Calu3 (cell line): ENCODE measurements at places on chromosomes 1 and 21. TPM values are rescaled to one million over a fixed set of nuclear protein-coding genes. Genes with fewer than 3 reads are reported as not detected.

Gene TFF2
- total RNA-seq, result 0.59 TPM in 1 of 2 replicates, not detected in the other

GRCh38 chr1:30572192-30572591 lies 151.2 kb downstream of the MATN1 start:
- no peak overlapping the region for H3K27ac ChIP-seq
- no peaks in the 10 kb centered on the region for H3K36me3 ChIP-seq
- H3K4me1 ChIP-seq, result no peaks in the 10 kb centered on the region
- no peak for DNase-seq

Gene RNF186
- not detected in 2 replicates for total RNA-seq

DNA sequence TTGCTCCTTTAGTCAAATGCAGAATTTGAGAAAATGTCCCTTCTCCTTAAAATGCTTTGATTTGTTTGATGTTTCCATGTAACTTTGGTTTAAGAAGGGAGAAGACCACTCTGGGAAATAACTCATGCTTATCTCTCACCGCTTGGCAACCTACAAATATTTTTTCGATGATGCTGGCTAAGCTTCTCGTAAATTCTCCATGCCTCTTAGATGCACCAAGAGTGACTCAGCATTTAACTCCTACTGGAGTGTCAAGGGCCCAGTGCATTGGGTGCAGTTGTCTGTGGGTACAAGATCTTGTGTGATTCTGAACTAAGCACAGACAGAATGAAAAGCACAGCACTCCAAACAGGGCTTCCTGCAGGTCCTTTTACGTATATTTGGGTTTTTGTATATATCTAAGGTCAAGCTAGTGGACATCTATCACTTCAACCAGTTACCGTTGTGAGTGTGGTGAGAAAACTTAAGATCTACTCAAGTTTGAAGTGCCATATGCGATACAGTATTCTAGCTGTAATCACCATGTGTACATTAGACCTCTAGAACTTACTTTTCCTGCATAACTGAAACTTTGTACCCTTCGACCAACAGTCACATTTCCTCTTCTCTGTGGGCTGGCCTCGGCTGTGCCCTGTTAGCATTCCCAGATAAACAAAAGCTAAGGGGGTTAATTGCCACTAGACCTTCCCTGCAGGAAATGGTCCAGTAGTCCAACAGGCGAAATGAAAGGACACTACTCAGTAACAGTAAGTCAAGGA lies 55.8 kb downstream of the COL18A1 start:
- H3K27me3 ChIP-seq, result no peaks in the 10 kb centered on the region
- no peak overlapping the region for H3K4me3 ChIP-seq
- H3K27ac ChIP-seq, result no peak overlapping the region

Gene GSTM2
- total RNA-seq, result 2.5 and 3.2 TPM in 2 replicates

GRCh38 chr1:167082511-167083027 lies 7.6 kb downstream of the GPA33 start:
- peaks cover 13% of the 10 kb centered on the region for H3K4me1 ChIP-seq
- no peak overlapping the region for H3K4me3 ChIP-seq
- peak; percentile 77 for DNase-seq
- no peak overlapping the region for H3K27ac ChIP-seq
- no peaks in the 10 kb centered on the region for H3K27me3 ChIP-seq

- H3K27me3 ChIP-seq, result peaks cover 27% of the 10 kb centered on the region
- no peak for DNase-seq
- no peaks in the 10 kb centered on the region for H3K36me3 ChIP-seq
- no peak overlapping the region for H3K4me3 ChIP-seq
Measured at GRCh38 chr1:66695116-66695515, 57.1 kb upstream of the DYNLT5 start.

Gene TMEM39B
- total RNA-seq, result 18.9 and 19.5 TPM in 2 replicates

DNA sequence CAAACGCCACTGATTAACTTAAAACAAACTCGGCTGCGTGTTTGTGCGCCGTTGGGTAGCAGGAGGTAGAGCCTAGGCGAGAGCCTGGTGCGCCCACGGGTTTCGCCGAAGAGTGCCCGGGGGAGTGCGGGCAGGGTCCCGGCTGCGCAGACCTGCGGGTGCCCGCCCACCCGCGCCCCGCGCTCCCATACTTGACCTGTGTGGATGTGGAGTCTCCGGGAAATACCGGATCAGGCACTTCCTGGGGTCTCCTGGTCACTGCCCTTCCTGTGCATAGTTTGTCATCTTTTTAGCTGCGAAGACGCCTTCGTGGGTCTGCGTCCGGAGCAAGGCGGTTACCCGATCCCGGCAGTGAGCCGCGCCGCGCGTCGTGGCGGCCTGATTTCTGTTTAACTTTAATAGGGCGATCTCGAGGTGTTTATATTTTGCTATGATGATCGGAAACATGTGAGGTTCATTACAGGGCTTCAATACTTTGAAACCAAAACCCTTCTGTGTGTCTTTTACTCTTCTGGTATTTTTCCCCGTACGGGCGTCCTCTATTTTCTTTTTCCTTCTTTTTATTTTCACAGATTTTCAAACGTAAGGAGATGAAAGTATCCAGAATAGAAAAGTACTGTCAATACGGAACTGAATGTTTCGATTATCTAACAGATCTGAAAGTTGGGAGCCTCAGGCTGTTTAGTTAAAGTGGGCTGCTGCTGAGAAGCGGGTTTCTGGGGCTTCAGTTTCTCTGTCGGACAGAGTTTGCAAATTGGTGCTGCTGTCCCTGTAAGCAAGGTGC lies 15.2 kb downstream of the NR5A2 start:
- H3K36me3 ChIP-seq, result peaks cover 44% of the 10 kb centered on the region
- H3K27ac ChIP-seq, result peak overlapping the region; percentile 47
- DNase-seq, result peak; percentile 30
- peaks cover 35% of the 10 kb centered on the region for H3K4me1 ChIP-seq

Gene ZNF683
- not detected in 2 replicates for total RNA-seq

DNA sequence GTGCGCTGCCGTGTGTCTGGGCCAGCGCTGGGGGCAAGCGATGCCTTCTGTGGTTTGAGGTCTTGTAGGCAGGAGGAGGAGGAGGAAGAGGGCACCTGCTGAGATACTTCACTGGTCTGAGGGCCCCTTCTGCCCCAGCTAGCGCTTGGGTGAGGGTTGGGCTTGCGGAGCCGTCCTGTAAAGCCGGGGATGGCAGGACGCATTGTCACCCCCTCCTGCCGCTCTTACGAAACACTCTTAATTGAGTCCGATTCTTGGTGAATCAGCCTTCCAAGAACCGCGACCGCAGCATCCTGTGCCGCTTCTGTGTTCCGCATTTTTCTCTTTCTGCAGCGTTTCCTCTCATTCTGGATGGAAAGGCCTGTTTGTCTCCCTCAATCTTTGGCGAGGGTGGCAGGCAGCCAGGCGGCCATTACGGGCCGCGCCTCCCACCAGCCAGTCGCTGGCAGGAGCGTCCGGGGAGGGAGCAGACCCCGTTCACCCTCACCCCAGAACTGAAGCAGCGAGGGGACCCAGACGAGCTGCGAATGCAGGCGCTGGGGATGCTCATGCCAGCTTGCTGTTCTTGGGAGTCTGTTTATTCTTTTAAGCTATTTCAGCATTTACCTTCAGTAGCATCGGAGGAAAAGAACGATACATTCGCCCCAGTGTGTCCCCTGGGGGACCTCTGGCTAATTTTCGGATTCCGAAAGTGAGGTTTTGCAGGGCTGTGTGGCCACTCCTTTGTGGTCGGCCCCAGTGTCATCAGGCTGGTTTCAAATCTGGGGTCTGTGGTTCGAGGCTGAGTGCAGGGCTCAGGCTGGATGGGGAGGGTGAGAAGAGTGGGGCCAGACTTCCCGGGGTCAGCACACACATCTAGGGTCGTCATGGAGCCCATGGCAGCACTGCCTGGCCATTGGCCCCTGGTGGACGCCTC lies 62.7 kb downstream of the SKI start:
- no peaks in the 10 kb centered on the region for H3K36me3 ChIP-seq
- no peaks in the 10 kb centered on the region for H3K27me3 ChIP-seq
- H3K4me3 ChIP-seq, result no peak overlapping the region
- no peak for DNase-seq
- H3K4me1 ChIP-seq, result peaks cover 7% of the 10 kb centered on the region

GRCh38 chr1:39332291-39332690 lies 127.8 kb downstream of the MACF1 start:
- DNase-seq, result no peak
- H3K27ac ChIP-seq, result no peak overlapping the region
- no peak overlapping the region for H3K4me3 ChIP-seq
- peaks cover 4% of the 10 kb centered on the region for H3K36me3 ChIP-seq
- no peaks in the 10 kb centered on the region for H3K27me3 ChIP-seq

DNA sequence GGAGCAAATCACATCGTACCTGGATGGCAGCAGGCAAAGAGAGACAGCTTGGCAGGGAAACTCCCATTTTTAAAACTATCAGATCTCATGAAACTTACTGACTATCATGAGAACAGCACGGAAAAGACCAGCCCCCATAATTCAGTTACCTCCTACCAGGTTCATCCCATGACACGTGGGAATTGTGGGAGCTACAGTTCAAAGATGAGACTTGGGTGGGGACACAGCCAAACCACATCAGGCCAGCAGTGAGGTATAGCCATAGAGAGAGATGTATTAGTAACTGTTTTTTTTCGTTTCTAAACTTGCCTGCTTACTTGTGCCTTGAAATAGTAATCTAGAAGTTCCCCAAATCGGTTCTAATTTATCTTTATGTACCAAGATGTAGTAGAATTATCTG lies 48.9 kb downstream of the AK4 start:
- peaks cover 9% of the 10 kb centered on the region for H3K4me1 ChIP-seq
- no peaks in the 10 kb centered on the region for H3K27me3 ChIP-seq
- H3K4me3 ChIP-seq, result no peak overlapping the region
- no peak for DNase-seq
- H3K27ac ChIP-seq, result no peak overlapping the region

DNA sequence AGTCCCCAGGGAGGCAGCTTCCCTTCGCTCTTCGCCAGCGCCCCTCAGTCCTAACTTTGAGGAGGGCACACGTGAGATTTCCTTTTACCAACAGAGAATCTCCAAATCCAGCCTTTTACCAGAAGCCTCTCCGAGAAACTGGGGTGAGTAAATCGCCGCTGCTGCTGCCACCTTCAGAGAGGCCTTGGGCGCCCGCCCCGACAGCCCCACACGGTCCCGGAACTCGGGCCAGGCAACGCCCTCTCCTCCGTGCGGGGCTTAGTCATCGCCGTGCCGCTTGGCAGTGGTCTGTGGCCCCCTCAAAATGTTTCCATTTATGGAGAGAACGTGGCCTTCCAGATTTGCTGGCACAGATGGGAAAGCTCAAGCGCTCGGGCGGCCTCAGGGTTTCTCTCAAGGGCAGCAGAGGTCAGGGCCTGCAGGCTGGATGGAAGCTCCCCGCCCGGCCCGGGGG lies 41.4 kb upstream of the COL6A2 start:
- H3K4me1 ChIP-seq, result no peaks in the 10 kb centered on the region
- no peak for DNase-seq
- no peak overlapping the region for H3K27ac ChIP-seq
- H3K27me3 ChIP-seq, result no peaks in the 10 kb centered on the region

DNA sequence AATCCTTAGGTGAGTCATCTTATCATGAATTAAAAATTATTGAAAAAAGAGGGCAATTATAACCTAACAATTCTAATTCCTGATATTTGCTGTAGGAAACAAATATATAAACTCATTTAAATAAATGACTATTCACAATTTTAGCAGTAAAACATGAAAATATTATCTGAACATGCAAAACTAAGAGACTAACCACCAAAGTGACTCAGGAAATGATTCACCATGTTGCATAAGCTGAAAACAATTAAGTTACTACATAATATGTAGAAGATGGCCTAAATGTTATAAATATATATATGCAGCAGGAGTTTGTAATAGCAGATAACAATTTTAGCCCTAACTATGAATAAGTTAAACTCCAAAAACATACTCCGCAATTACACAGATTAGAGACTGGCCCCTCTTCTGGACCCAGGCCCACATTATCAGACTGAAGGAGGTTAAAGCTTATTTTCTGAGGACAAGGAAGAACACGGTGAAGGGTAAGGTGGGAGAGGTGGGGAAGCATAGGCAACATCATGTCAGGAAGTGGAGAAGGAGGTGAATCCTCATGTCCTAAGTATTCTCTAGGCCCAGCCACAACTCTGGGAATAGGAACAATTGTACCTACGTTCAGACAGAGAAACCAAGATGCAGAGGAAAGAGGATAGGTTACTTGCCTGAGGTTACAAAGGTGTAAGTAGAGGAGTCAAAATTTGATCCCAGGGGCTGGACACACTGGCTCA lies 15.6 kb upstream of the AIM2 start:
- no peaks in the 10 kb centered on the region for H3K4me1 ChIP-seq
- no peaks in the 10 kb centered on the region for H3K36me3 ChIP-seq
- no peak overlapping the region for H3K4me3 ChIP-seq
- H3K27me3 ChIP-seq, result peaks cover 7% of the 10 kb centered on the region

DNA sequence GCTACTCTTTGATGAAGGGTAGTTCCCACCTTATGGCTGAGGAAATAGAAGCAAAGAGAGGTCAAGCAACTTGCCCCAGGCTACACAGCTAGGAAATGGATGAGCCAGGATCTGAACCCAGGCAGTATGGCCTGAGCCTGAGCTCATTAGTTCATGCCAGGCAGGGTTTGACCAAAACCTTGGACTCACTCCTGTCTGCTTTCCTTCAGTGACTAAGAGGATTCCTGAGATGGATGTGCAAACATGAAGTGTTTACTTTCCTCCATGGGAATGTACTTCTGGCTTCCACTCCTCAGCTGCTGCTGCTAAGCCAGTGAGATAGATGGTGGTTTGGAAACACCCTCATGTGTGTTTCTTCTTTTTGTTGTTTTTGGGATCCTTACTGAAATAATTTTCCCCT lies 35.1 kb upstream of the ERRFI1 start:
- peaks cover 23% of the 10 kb centered on the region for H3K4me1 ChIP-seq
- peak; percentile 53 for DNase-seq
- peak overlapping the region; percentile 51 for H3K4me3 ChIP-seq
- H3K36me3 ChIP-seq, result peaks cover 5% of the 10 kb centered on the region
- no peaks in the 10 kb centered on the region for H3K27me3 ChIP-seq

Gene ESRRG
- 0.76 and 1.3 TPM in 2 replicates for total RNA-seq

DNA sequence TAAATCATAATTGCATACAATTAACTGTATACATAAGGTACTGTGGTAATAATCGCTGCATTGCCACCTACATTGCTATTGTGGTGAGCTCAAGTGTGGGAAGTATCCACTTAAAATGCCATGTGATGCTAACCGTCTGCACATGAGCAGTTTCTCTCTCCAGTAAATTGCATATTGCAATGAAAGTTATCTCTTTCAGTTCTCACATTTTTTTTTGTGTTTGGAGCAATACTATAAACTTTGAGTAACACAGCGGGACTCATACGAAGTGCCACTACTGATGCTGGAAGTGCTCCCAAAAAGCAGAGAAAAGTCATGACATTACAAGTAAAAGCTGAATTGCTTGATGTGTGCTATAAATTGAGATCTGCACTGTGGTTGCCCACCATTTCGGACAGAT lies 38.5 kb downstream of the DISC1 start:
- DNase-seq, result no peak
- H3K4me1 ChIP-seq, result no peaks in the 10 kb centered on the region
- no peaks in the 10 kb centered on the region for H3K36me3 ChIP-seq
- H3K27me3 ChIP-seq, result no peaks in the 10 kb centered on the region
- no peak overlapping the region for H3K27ac ChIP-seq

Gene IL22RA1
- total RNA-seq, result 1.3 and 2.0 TPM in 2 replicates

DNA sequence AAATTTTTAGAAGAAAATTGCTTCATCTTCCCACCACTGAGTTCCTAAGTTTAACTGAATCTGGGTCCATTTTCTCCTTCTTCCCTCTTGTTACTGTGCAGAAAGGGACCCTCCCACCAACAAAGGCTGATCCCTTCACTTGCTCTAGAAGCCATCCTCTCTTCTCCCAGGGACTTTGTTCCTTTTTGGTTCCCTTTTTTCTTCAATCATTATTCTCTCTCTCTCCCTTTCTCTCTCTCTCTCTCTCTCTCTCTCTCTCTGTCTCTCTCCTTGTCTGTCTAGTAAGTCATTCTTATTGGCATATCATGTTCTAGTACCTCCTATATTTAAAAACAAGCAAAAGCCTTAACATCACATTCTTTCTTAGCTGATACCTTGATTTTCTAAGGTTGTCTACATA lies 31.7 kb upstream of the GADD45A start:
- H3K36me3 ChIP-seq, result no peaks in the 10 kb centered on the region
- H3K4me1 ChIP-seq, result no peaks in the 10 kb centered on the region
- H3K27ac ChIP-seq, result no peak overlapping the region
- DNase-seq, result no peak
- H3K27me3 ChIP-seq, result no peaks in the 10 kb centered on the region

Gene SLC9A1
- total RNA-seq, result 16.4 and 17.4 TPM in 2 replicates
